Posterior cingulate gyrus (tissue), 11 donors: ENCODE measurements at places on chromosomes 1 and 21.
A peak's percentile ranks its signal among the peaks of the same experiment; 100 is the strongest.

DNA sequence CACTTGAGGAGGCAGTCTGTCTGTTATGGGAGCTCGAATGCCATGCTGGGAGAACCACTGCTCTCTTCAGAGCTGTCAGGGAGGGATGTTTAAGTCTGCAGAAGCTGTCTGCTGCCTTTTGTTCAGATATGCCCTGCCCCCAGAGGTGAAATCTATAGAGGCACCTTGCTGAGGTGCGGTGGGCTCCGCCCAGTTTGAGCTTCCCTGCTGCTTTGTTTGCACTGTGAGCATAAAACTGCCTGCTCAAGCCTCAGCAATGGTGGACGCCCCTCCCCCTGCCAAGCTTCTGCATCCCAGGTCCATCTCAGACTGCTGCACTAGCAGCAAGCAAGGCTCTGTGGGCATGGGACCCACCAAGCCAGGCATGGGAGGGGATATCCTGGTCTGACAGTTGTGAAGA is 247.5 kb downstream of the LMX1A start:
- DNase-seq, result no peak

DNA sequence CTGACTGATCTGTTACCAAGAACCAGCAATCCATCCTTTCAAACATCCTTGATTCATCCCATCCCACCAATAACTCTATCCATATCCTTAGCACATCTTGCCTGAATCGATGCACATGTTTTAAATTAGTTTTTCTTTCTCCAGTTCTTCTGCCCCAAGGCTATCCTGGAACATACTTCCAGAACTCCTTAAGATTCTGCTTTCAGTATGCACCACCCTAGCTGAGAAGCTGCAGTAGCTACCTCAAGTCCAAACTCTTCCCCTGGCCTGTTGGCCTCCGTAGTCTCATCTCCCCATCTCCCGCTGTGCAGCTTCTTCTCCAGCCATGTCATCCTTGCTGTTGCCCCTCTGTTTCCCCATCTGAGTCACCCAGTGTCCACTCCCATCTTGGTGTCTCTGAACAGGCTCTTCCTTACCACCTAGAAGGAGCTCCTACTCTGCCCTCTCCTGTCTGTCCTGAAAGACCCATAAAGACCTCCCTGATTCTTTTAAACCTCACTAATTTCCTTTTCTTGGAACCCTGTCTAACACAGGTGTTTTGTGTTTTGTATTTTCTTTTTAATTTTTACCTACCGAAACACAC is 108.0 kb downstream of the SGIP1 start:
- no peak for DNase-seq

GRCh38 chr1:236425031-236425663 is 31.1 kb downstream of the EDARADD start:
- no peak for DNase-seq

DNA sequence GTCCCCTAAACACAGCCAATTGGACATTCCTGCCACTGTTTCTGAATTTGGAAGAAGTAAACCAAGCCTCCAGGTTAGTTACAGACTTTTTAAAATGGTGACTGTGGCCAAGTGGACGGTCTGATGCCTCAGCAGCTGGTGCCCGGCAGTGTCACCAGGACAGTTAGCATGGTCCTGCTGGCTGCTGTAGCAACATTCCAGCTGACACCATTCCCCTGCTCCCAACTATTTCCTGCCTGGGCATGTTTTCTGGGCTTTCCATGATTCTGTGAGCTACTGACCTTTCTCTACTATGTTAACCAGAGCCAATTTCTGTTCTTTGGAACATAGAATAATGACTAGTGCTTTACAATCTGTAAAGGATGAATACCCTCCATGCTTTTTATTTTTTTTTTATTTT is 95.0 kb downstream of the TLR5 start:
- no peak for DNase-seq

- no peak for DNase-seq
Measured at GRCh38 chr1:7387053-7387927, 383.8 kb upstream of the VAMP3 start.

DNA sequence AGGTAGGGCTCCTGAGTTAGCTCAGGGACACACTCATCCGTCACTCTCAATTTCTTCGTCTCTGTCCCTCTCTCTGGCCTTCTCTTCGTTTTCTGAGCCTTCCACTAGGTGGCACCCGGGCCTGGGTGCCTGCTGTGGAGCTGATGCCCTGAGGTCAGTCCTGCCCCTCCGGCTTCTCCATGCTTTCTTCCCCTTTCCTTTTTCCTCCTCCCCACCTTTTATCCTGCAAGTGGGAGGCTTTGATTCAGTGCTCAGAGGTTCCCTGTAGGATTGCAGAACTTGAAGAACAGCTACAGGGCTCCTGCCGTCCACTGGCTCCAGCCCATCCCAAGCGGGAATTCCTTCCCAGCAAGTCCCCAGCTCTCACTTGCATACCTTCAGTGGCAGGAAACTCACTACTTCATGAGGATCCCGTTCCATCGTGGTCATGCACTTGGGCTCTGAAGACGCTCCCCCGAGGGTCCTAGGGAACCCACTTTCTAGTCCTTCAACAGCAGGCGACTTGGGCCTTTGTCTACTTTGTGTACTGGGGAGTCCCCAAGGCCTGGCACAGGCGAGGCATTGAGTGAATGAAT is 45.6 kb downstream of the SRRM1 start:
- DNase-seq, result peak; percentile 52

DNA sequence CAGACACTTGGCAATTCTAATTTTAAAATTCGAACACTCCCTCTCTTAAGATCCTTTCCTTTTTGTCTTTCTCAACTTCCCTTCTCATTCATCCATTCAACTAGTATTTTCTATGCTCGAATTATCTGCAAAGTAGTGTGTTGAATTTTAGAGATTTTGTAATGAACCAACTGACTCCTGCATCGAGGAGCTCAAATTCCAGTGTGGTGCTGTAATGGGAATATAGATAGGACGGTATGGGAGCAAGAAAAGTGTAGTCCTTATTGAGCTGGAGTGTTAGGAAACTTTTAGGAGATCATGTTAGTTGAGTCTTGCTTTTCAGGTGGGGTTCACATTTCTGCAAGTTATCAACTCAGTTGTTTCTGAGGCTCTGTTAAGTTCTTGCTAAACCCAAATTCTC is 897.5 kb downstream of the TTLL7 start:
- DNase-seq, result no peak

DNA sequence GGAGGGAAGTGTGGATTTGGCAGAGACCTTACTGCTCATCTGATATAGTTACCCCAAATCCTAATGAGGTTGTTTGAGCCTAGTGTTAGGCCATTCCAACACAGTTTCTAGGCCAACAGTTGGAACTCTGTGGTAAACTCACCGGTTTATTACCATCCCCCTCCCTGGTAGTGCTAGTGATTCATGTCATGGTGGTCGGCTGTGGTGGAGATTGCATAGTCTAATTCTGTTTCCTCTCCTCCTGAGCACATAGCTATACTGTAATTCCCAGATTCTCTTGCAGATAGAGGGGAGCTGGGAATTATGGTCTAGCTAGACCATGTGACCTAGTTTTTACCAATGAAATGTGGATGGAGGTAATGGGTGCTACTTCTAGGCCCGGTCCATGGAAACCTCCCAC is 123.7 kb upstream of the KIF26B start:
- no peak for DNase-seq

GRCh38 chr1:30777904-30778153 is 20.3 kb upstream of the LAPTM5 start:
- no peak for DNase-seq

DNA sequence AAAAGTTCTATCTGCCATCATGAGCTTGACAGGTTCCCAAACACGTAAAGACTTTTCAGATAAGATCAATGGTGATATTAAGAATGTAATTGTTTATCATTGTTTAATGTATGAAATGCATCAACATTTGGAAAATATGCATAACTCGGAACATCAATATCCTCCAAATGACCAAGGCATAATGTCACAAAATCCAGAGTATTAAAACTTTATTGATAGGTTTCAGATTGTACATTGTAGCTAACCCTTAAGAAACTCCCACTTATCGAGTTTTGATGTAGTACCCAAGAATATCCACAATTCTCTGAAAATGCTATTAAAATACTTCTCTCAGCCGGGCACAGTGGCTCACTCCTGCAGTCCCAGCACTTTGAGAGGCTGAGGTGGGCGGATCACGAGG is 12.1 kb upstream of the TNNI1 start:
- no peak for DNase-seq

DNA sequence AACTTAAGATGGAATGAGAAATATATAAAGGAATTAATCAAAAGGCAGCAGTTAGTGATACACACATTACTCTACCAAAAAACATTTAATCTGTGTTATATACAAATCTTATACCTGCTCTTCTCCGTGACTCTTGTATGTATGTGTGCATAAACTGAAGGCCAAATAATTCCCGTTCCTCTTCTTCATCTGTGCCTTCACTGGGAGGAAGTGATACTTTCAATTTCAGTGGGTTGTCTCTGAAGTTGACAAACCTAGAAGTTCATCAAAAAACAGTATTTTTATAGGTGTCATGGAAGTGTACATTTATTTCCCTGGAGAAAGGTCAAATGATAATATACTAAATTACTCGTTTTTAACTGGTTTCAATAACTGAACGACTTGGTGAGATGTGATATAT is 19.3 kb downstream of the TRMT13 start:
- DNase-seq, result no peak

DNA sequence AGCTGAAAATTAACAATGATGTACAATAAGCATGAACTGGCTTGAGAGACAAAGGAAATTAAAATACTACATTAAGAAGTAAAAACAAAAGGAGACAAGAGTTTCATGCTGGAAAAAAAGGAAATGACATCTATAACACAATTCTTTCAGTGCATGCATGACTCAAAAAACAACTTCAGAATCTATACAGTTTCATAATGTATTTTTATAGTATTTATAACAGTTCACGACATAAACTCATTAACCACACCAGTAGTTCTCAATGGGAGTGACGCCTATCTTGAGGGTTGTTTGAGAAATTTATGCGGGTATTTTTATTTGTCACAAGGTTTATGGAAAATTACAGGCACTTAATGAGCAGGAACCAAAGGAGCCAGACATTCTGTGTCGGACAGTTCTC is 168.5 kb downstream of the SMYD3 start:
- DNase-seq, result no peak

- DNase-seq, result no peak
Measured at GRCh38 chr1:248009681-248010080, 3.8 kb upstream of the OR2L5 start.

DNA sequence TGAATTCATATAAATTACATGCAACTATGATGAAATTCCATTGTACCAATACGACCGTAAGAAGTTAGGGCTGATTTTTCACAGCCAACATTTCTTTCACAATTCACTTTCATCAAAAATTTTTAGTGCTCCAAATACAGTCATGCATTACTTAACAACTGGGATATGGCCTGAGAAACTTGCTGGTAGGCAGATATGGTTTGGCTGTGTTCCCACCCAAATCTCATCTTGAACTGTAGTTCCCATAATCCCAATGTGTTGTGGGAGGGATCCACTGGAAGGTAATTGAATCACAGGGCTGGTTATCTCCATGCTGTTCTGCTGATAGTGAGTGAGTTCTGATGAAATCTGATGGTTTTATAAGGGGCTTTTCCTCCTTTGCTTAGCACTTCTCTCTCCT is 244.4 kb downstream of the AKT3 start:
- no peak for DNase-seq

GRCh38 chr1:212438831-212439237 is 6.1 kb downstream of the NENF start:
- DNase-seq, result no peak

GRCh38 chr21:19489930-19490329 is 1086.3 kb upstream of the TMPRSS15 start:
- no peak for DNase-seq

DNA sequence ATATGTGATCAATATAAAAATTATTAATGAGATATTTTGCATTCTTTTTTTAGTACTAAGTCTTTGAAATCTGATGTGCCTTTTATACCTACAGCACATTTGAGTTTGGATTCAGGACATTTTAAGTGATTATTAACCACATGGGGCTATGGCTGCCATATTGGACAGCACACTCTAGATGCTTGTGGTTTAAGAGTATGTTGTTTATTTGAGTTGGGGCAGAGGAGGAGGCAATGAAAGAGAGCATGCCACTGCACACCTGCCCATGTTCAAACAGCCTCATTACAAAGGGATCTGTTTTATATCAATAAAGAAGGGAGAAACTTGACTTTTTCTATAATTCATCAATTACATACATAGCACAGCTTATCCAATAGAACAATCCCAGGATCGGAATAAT is 99.4 kb upstream of the EDEM3 start:
- DNase-seq, result no peak

GRCh38 chr21:45584786-45585185 is 42.5 kb upstream of the SLC19A1 start:
- no peak for DNase-seq

DNA sequence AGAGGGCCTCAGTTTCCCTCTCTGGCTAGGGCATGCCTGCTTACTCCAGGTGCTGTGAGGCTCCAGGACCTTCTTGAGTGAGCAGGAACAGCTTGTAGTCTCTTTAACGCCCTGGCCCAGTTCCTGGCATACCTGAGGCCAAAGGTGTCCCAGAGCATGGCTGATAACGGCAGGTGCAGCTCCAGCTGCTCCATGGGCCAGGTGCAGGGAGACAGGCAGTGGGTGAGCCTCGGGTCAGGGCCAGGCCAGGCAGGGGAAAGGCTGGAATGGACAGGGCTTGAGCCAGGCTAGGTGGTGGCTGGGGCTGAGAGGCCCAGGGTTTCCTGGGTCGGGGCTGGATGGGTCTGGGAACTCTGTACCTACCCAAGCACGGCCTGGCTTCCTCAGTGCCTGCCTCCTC is 18.3 kb downstream of the EDN2 start:
- no peak for DNase-seq

GRCh38 chr1:165057956-165058355 is 298.6 kb downstream of the LMX1A start:
- DNase-seq, result no peak

DNA sequence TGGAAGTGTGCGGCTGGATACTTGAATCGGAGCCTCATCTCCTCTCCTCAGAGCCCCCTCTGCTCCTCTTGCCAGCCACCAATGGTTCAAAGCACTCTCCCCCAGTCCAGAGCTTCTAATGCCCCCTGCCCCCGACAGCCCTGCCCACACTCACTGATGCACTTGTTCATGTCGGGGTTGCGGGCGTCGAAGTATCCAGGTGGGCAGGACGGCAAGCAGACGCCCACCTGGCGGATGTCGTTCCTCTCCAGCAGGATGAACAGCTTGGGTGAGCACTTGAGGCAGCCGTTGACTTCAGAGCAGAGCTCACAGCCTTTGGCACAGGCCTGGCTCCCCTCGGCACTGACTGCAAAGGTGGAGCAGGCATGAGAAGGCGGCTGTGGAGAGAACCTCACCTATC is 18.4 kb downstream of the RSPO1 start:
- no peak for DNase-seq

GRCh38 chr21:26539566-26539965 is 33.5 kb downstream of the CYYR1 start:
- no peak for DNase-seq

DNA sequence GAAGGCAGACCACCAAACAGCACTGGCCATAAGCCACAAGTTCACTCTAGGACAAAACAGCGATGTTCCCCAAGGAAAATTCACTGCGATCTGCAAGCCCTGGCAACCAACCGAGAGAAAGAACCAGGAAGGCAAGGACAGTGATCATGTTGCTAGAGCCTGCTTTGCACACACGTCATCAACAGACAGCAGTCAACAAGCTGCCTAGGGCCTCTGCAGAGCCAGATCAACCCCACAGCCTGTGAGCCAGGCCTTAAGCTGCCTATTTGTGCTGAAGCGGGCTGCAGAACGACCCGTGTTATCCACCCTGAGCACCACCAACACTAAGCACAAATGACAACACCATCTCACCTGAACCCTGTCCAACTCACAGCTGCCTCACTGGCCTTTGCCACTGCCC is 6.2 kb upstream of the YRDC start:
- DNase-seq, result peak; percentile 48

GRCh38 chr1:173193639-173194038 is 13.5 kb downstream of the TNFSF4 start:
- DNase-seq, result no peak
